ENCODE measurements at places on chromosomes 11 and 22.

DNA sequence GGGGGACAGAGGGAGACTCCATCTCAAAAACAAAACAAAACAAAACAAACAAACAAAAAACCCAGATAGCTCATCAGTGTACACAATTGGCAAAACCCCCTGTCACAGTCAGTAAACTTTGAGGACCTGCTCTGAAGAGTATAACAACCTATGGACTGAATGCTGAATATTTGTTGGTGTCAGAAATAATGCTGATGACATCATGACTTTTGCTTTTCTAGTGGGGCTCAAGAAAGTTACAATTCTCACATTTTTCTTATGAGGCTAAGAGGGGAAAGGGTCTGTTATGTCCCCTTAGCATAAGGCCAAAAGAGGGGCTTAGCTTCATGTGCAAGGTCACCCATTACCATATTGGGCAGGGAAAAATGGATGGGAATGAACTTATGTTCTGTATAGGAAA, 207.4 kb downstream of the NELL1 start:
- no peak for DNase-seq

DNA sequence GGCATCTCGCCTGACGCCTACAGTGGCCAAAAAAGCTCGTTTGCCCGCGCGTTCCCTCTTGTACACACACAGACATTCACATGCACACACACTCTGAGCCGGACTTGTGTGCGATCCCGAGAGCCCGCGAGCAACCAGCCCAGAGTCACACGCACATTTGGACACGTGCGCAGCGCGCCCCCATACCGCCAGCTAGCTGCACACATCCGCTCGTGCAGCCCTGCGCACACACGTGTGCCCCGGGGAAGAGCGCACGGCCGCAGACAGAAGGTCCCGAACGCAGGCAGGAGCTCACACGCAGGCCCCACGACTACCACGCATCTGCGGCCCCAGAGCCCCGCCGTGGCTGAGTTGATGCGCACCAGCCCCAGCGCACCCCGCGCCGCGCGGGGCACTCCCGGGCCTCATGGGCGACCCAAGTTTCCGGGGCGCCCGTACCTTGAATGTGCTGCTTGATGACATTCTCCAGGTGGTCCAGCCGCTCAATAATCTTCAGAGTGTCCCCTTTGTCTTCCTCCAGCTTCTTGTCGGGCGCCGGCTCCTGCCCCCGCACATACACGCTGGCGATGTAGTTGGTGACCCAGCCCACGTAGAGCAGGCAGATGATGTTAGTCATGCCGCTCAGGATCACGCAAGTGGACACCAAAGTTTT, 758 bp downstream of the GALNT18 start:
- no peak for DNase-seq

- DNase-seq: no peak
Observed at GRCh38 chr11:19632499-19632834, 80.2 kb upstream of the NAV2 start.

DNA sequence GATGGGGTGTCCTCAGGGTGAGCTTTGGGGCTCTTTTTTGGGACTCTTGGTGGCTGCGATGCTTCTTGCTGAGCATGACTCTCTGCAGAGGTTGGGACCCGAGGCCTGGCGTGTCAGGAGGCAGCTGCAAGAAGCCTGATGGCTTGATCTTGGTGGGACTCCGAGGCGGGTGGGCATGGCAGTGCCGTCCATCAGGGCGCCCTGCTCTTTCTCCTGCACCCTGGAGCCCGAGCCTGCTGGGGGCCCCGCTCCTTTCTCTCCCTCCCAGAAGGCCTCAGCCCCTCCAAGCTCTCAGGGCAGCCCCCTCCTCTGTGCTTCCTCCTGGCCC, 432.7 kb downstream of the TBC1D22A start:
- no peak for DNase-seq

GRCh38 chr11:132653237-132653636, 879.1 kb downstream of the OPCML start:
- DNase-seq: no peak

GRCh38 chr11:66277471-66278362, at the start of gene CNIH2:
CNIH2 (plus strand) TSS chr11:66278175; CDS start chr11:66278457, 282 bp downstream.
- no peak for DNase-seq

DNA sequence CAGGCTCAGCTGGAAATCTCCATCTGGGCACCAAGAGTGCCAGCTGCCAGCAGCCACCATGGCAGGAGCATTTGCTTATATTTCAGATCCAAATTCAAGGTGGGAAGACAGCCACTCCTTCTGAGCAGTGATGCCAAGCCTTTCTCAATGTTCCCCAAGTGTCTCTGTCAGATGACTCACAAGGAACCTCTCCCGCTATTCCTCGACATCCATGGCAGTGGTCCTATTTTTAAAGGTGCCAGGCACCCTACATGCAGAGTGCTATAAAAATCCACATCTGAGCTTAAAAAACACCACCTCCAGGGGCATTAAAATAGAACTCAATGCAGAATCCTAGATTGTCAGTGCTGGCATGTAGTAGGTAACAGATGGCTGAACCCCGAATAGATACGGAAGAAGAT, 112.1 kb downstream of the SLC1A2 start:
- DNase-seq: no peak

DNA sequence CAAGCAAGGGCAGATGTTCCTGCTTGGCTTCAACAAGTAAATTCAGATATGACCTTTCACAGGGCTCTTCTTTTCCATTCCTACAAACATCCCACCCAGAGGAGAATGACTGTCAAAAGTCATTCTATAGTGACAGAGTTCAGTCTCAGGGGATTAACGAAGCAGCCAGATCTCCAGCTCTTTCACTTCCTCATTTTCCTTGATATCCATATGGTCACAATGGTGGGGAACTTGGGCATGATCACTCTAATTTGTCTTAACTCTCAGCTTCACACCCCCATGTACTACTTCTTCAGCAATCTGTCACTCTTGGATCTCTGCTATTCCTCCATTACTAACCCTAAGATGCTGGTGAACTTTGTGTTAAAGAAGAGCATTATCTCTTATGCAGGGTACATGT, 15.0 kb upstream of the OR8B8 start:
- no peak for DNase-seq

All from COLO829 (cell line).